ENCODE measurements at places on chromosomes 16 and 17. TPM values are rescaled to one million over a fixed set of nuclear protein-coding genes. Genes with fewer than 3 reads are reported as not detected.

SPEM2 gene
- not detected for total RNA-seq

CWC25 gene
- 21.2 TPM for total RNA-seq

- no peaks in the 10 kb centered on the region for H3K36me3 ChIP-seq
- no peaks in the 10 kb centered on the region for H3K4me1 ChIP-seq
- no peak overlapping the region for H3K4me3 ChIP-seq
- no peaks in the 10 kb centered on the region for H3K27me3 ChIP-seq
Observed at GRCh38 chr17:39769974-39770587, 32.3 kb downstream of the GRB7 start.

DNA sequence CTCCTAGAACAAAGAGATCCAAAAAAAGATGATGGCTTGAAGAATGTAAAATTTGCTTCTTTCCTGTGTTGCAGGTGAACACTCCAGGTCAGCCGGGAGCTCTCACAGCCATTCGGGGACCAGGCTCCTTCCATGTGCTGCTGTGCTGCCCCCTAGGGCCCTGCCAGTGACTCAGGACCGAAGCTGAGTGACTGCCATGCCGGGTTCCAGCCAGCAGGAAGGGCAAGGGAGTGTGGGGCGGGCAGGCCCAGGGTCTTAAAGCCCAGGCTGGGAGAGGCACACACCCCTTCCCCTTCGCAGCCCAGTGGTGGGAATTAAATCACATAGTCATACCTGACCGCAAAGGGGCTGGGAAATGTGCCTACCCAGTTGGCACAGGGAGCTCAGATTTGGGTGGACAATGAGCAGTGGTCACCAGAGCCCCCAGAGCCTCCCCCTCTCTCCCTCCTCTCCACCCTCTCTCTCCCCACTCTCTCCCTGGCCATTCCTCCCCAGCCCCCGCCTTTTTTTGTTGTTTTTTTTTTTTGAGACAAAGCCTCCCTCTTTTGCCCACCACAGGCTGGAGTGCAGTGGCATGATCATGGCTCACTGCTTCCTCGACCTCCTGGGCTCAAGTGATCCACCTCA is 11.5 kb downstream of the EPOP start:
- no peak overlapping the region for H3K27ac ChIP-seq
- H3K27me3 ChIP-seq, result peaks cover 9% of the 10 kb centered on the region
- H3K36me3 ChIP-seq, result no peaks in the 10 kb centered on the region
- peaks cover 5% of the 10 kb centered on the region for H3K4me1 ChIP-seq

GRCh38 chr16:53465606-53466280 is 31.5 kb downstream of the RBL2 start:
- no peaks in the 10 kb centered on the region for H3K27me3 ChIP-seq
- no peak for DNase-seq
- H3K36me3 ChIP-seq, result peaks cover 9% of the 10 kb centered on the region
- H3K27ac ChIP-seq, result no peak overlapping the region

VMO1 gene
- total RNA-seq, result 2.1 TPM

DNA sequence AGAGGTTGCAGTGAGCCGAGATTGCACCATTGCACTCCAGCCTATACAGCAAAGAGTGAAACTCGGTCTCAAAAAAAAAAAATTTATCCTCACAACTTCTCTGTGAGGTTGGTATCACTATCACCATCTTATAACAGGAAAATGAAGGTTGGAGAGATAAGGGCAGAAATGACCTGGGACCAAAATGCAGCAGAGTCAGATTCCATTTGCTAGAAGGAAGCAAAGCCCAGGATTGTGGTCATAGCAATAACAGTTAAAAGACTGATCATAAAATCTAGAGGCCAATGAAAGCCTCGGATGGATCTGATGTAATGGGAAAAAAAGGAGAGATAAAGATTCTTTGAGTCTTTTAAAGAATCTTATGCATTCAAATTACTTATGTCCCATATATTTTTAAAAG is 69.6 kb upstream of the TEKT1 start:
- H3K4me3 ChIP-seq, result no peak overlapping the region
- no peak overlapping the region for H3K27ac ChIP-seq
- no peaks in the 10 kb centered on the region for H3K36me3 ChIP-seq

- no peaks in the 10 kb centered on the region for H3K36me3 ChIP-seq
- no peaks in the 10 kb centered on the region for H3K27me3 ChIP-seq
- H3K4me3 ChIP-seq, result no peak overlapping the region
- no peak overlapping the region for H3K27ac ChIP-seq
- no peak for DNase-seq
- no peaks in the 10 kb centered on the region for H3K4me1 ChIP-seq
Observed at GRCh38 chr16:71515026-71515425, 11.2 kb upstream of the CHST4 start.

- H3K4me1 ChIP-seq, result peaks cover 6% of the 10 kb centered on the region
- no peaks in the 10 kb centered on the region for H3K27me3 ChIP-seq
- no peaks in the 10 kb centered on the region for H3K36me3 ChIP-seq
- no peak for DNase-seq
- no peak overlapping the region for H3K27ac ChIP-seq
Observed at GRCh38 chr17:64087252-64088005, 42.5 kb downstream of the ERN1 start.

- no peak overlapping the region for H3K27ac ChIP-seq
- DNase-seq, result no peak
- no peaks in the 10 kb centered on the region for H3K36me3 ChIP-seq
Observed at GRCh38 chr16:53356478-53357207, 77.6 kb upstream of the RBL2 start.

GRCh38 chr16:45454-45853 is 8.0 kb downstream of the POLR3K start:
- no peak overlapping the region for H3K4me3 ChIP-seq
- no peak overlapping the region for H3K27ac ChIP-seq
- H3K36me3 ChIP-seq, result peaks cover 3% of the 10 kb centered on the region
- no peak for DNase-seq

DNA sequence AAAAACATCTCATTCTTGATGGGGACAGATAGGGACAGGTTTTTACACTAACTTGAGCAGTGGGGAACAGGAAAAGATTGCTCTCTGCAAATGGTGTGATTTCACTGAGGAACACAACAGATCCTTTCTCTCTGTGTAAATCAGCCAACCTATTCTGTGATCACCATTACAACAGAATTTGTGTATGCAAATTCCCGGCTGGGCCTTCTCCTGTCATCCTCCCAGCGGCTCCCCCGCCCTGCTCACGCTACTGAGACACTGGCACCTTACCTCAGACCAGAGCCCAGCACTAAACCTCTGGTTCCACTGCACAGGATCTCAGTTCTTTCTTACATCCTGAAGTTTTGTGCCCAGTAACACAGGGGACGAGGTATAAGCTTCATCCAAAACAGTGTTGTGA is 97.0 kb upstream of the FA2H start:
- no peaks in the 10 kb centered on the region for H3K36me3 ChIP-seq
- DNase-seq, result no peak
- no peak overlapping the region for H3K4me3 ChIP-seq
- H3K4me1 ChIP-seq, result no peaks in the 10 kb centered on the region

GRCh38 chr16:8892101-8892575 is 10.0 kb downstream of the LITAFD start:
- no peak for DNase-seq
- H3K27me3 ChIP-seq, result no peaks in the 10 kb centered on the region
- peaks cover 67% of the 10 kb centered on the region for H3K36me3 ChIP-seq

WNK4 gene
- total RNA-seq, result 0.40 TPM

ACAP1 gene
- 9.2 TPM for total RNA-seq

DNA sequence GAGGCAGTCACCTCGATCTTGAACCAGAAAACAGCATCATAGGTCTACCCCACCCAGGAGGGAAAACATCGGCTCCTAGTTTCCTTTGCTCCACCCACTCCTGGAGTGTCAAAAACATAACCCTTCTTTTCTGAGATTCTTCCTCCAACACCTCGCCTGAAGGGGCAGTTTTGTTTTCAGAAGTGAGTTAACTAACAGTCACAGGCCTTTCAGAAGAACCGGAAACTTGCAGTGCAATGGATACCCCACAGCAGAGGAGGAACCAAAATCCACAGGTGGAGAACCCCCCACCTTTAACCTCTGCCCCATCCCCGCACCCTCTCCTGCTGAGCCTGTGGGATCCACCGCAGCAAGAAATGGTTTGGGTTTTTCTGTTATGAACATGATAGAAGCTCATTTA is 7.8 kb upstream of the TEX2 start:
- H3K4me3 ChIP-seq, result no peak overlapping the region
- DNase-seq, result no peak
- H3K27ac ChIP-seq, result no peak overlapping the region
- H3K36me3 ChIP-seq, result no peaks in the 10 kb centered on the region

- H3K4me1 ChIP-seq, result peaks cover 15% of the 10 kb centered on the region
- H3K36me3 ChIP-seq, result no peaks in the 10 kb centered on the region
- no peaks in the 10 kb centered on the region for H3K27me3 ChIP-seq
Observed at GRCh38 chr17:59851439-59852375, 41.0 kb downstream of the TUBD1 start.

GRCh38 chr16:35744726-35745125 is 2285.3 kb downstream of the TP53TG3F start:
- H3K36me3 ChIP-seq, result no peaks in the 10 kb centered on the region
- H3K4me3 ChIP-seq, result no peak overlapping the region
- no peak overlapping the region for H3K27ac ChIP-seq
- H3K4me1 ChIP-seq, result no peaks in the 10 kb centered on the region
- DNase-seq, result no peak

DNA sequence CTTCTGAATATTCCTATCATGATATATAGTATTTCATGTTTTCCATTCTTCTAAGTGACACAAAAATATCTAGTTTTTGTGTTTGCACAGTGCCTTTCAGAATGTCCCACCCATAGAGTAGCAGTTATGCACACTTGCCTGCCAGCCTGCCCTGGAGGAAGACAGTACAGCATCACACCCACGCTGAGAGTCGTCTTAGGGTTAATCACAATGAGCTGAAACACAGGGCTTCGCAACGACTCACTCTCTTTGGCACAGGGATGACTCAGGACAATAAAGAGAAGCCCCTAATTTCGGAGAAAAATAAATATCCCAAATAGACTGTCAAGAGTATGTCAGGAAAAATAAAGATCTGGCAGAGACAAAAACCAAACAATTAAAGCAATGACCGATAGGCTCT is 11.6 kb upstream of the NDUFAB1 start:
- no peak overlapping the region for H3K27ac ChIP-seq
- no peaks in the 10 kb centered on the region for H3K27me3 ChIP-seq
- no peak overlapping the region for H3K4me3 ChIP-seq
- DNase-seq, result no peak
- H3K36me3 ChIP-seq, result peaks cover 22% of the 10 kb centered on the region
- H3K4me1 ChIP-seq, result no peaks in the 10 kb centered on the region

KCNJ2 gene
- 9.7 TPM for total RNA-seq

SLC52A1 gene
- total RNA-seq, result 1.3 TPM

DNA sequence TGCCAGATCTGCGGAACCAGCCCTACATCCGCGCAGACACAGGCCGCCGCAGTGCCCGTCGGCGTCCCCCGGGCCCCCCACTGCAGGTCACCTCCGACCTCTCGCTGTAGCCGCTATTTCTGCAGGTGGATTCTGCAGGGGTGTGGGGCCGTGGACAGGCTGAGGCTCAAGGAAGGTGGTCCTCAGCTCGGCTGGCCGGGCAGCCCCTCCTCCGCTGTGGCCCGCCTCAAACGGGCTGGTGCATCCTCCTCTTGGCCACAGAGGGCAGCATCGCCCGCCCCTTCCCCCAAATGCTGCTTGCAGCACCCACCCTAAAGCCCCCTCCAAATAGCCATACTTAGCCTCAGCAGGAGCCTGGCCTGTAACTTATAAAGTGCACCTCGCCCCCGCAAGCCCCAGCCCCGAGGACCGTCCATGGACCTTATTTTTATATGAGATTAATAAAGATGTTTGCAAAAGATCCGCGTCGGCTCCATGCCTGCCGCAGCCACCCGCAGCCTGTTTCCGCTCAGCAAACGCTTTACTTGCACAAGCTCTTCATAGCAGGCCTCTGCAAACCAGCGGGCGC is 14.9 kb downstream of the SPATA32 start:
- H3K27me3 ChIP-seq, result no peaks in the 10 kb centered on the region
- no peaks in the 10 kb centered on the region for H3K4me1 ChIP-seq
- H3K27ac ChIP-seq, result peak overlapping the region; percentile 51
- no peaks in the 10 kb centered on the region for H3K36me3 ChIP-seq
- no peak for DNase-seq
- peak overlapping the region; percentile 32 for H3K4me3 ChIP-seq

- H3K27me3 ChIP-seq, result no peaks in the 10 kb centered on the region
- H3K27ac ChIP-seq, result no peak overlapping the region
- no peaks in the 10 kb centered on the region for H3K36me3 ChIP-seq
- DNase-seq, result no peak
Observed at GRCh38 chr17:6163612-6164333, 93.6 kb downstream of the WSCD1 start.

FA2H gene
- 5.9 TPM for total RNA-seq

DNA sequence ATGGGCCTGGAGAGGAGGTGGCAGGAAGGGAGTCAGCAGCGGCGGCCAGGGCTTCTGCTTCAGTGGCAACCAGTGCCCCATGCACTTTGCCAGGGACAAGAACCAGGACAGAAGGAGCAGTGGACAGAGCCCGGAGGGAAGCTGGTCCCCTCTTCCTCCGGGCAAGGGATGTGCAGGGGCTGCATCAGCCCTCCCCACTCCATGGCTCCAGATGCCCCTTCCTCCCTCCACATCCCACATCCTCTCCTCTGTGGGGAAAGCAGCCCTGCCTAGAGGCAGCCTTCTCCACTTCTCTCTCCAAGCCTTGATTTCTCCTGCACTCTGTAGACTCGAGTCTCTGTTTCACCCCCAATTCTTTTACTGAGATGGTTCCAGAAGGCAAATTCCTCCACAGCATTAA is 50.4 kb downstream of the AIPL1 start:
- no peaks in the 10 kb centered on the region for H3K36me3 ChIP-seq
- H3K4me1 ChIP-seq, result no peaks in the 10 kb centered on the region
- no peak overlapping the region for H3K4me3 ChIP-seq
- H3K27ac ChIP-seq, result no peak overlapping the region
- H3K27me3 ChIP-seq, result no peaks in the 10 kb centered on the region
- no peak for DNase-seq

- no peak overlapping the region for H3K4me3 ChIP-seq
- peaks cover under 1% of the 10 kb centered on the region for H3K27me3 ChIP-seq
- no peak for DNase-seq
- H3K4me1 ChIP-seq, result no peaks in the 10 kb centered on the region
Observed at GRCh38 chr16:70804153-70804733, 3.3 kb upstream of the VAC14 start.

MMP28 gene
- total RNA-seq, result 30.5 TPM

FNDC8 gene
- not detected for total RNA-seq

DNA sequence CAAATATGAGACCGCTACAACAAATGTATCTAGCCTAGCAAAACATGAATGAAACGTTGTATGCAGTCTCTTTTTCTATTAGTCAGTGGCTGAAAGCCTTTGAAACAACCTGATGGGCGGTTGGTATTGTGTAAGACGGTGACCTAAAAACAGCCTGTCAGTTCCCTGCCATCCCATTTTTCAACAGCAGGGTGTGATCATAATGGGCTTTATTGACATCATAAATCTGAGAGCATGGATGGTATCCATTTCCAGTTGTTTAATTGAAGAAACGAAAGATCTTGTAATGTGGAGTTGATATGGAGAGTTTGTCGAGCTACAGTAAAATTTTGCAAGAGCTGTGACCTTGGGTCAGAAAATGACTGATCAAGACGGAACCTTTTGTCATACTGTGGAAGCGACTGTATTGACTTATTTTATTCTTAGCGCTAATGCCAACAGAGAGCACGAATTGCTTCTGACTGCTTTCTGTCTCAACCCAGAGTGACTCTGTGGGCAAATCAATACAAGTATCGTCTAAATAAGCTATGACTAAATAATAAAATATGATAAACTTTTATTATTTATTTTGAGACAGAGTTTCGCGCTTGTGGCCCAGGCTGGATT is 12.3 kb upstream of the MEIOB start:
- H3K27me3 ChIP-seq, result peaks cover 3% of the 10 kb centered on the region
- H3K36me3 ChIP-seq, result no peaks in the 10 kb centered on the region
- H3K27ac ChIP-seq, result no peak overlapping the region
- no peaks in the 10 kb centered on the region for H3K4me1 ChIP-seq

GRCh38 chr16:54547052-54547451 is 260.5 kb upstream of the IRX3 start:
- no peak overlapping the region for H3K4me3 ChIP-seq
- no peaks in the 10 kb centered on the region for H3K36me3 ChIP-seq
- peaks cover 35% of the 10 kb centered on the region for H3K27me3 ChIP-seq
- no peaks in the 10 kb centered on the region for H3K4me1 ChIP-seq
